Myocyte (in vitro differentiated cells): ENCODE measurements at places on chromosomes 6 and 20.

- no peak for DNase-seq
These were observed at the start of gene DEFB121 for GRCh38 chr20:31406115-31406514. TSS of gene DEFB121 (minus strand) at chr20:31406215. CDS start at chr20:31406152, 63 bp downstream.

DNA sequence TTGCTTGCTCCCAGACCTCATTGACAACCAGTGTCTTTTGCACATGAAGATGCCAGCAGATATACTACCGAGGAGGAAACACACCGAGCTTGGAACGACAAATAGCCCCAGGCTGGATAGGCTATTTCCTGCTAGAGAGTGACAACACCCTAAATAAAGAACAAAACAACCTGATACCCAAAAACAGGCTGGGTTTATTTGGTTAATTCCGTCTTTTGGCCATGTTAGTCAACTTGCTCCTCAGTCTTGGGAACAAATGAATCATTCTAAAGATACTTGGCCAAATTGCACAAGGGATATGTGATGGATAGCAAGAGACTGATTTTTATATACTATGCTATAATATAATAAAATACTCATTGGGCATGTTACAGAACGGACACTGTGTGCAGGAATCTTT lies 11.5 kb upstream of the MUC22 start:
- no peak for DNase-seq

GRCh38 chr6:86856937-86857563 lies 80.3 kb upstream of the HTR1E start:
- peak; percentile 23 for DNase-seq

DNA sequence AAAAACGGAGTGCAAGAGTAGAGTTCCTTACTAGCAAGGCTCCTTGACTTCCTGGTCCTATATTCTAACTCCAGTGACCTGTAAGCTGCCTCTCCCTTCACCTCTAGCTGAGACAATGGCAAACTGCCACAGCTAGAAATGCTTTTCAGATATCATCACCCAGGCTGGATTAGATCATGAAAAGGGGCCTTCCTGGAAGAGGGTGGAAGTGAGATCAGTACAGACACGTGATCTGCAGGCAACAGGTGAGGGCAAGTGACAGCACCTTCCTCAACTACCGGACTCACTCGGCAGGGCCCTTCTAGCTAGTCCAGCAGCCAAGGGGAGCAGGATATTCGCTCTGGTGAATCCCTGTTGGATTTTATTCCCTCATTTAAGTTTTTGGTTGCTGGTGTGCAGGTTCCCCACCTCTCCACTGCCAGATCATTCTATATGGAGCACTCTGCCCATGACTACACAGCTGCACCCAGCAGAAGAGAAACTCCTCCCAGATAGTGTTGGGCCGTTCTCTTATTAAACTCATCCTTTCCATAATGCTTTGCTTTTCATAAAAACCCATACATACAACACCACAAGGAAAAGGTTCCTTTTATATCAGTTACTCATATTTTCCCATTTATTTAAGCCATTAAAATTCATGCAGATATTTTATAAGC lies 26.4 kb upstream of the FAM83C start:
- peak; percentile 90 for DNase-seq

DNA sequence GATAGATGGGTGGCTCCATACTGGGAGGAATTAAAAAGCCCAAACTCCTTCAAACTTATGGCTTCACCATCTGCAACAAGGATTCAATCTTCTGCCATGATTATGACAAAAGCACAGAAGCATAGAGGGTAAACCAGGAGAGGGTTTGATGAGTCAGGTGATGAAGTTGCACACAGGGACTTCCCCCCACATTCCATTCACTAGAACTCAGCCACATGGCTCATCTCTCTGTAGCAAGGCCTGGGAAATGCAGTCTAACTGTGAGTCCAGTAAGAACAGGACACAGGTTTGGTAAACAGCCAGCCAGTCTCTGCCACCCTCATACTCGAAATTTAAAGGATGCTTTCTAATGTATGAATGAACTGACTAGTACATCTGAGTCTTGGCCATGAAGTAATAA lies 142.9 kb downstream of the HIVEP2 start:
- peak; percentile 88 for DNase-seq

DNA sequence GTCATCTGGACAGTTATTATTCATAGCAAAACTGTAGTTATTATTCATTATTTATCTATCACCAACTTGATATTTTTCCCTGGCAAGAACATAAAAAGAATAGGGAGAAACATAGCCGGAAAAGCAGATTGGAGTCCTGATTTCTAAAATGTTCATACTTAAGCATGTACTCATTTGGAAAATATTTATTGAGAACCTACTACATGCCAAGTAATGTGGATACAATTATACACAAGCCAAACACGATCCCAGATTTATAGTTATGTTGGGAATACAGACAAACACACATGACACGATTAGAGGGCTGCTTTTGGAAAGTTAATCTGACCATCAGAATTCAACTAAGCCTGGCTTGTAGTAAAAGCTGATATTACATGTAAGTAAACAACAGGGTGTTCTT lies 30.7 kb downstream of the ARHGAP18 start:
- no peak for DNase-seq
